SJSA1 (cell line): ENCODE measurements at places on chromosomes 1 and 21. TPM values are rescaled to one million over a fixed set of nuclear protein-coding genes. Genes with fewer than 3 reads are reported as not detected.

GRCh38 chr1:178650934-178651511, 74.0 kb upstream of the RALGPS2 start:
- H3K27ac ChIP-seq: no peak overlapping the region
- no peak for DNase-seq
- H3K36me3 ChIP-seq: no peaks in the 10 kb centered on the region
- H3K4me3 ChIP-seq: no peak overlapping the region
- H3K27me3 ChIP-seq: no peaks in the 10 kb centered on the region

GRCh38 chr1:230711245-230711644, 2.7 kb downstream of the AGT start:
- H3K4me1 ChIP-seq: no peaks in the 10 kb centered on the region
- no peak overlapping the region for H3K27ac ChIP-seq
- no peaks in the 10 kb centered on the region for H3K36me3 ChIP-seq
- H3K4me3 ChIP-seq: no peak overlapping the region
- no peak for DNase-seq

- H3K27ac ChIP-seq: no peak overlapping the region
- H3K36me3 ChIP-seq: no peaks in the 10 kb centered on the region
- H3K4me1 ChIP-seq: peaks cover 10% of the 10 kb centered on the region
Measured at GRCh38 chr1:219413536-219413935, 199.4 kb downstream of the ZC3H11B start.

ELAPOR1 gene
- 0.63 and 1.2 TPM in 2 replicates for total RNA-seq

AQP10 gene
- not detected in 2 replicates for total RNA-seq
